ENCODE measurements at places on chromosomes 5 and 9.

GRCh38 chr5:167730121-167730520, 561.3 kb upstream of the WWC1 start:
- DNase-seq = peak; percentile 96

- no peak for DNase-seq
These were observed 103.3 kb downstream of the SVEP1 start for GRCh38 chr9:110476251-110476650.

DNA sequence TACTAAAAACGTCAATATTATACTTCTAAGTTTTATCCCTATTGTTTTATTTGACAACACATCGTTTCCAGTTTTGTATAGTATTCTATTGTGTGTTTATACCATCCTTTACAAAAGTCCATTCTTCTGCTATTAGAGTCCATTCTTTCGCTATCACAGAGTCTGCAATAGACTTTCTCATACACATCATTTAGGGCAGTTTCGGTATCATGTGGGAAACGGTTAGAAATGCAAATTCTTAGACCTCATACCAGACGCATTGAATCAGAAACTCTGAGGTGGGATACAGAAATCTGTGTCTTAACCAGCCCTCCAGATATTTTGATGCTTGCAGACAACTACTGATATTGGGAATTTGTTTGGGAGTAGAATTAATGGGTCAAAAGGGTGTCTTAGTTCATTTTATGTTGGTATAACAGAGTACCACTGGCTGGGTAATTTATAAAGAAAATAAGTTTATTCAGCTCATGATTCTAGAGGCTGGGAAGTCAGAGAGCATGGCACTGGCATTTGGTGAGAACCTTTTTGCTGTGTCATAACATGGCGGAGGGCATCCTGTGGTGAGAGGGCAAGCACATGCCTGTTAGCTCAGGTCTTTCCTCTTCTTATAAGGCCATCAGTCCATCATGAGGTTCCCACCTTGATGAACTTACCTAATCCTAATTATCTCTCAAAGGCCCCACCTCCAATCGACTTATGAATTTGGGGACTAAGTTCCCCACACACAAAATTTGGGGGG, 21.1 kb downstream of the CARTPT start:
- no peak for DNase-seq

GRCh38 chr9:25677301-25678146, 720 bp downstream of the TUSC1 start:
- DNase-seq = peak; percentile 80

DNA sequence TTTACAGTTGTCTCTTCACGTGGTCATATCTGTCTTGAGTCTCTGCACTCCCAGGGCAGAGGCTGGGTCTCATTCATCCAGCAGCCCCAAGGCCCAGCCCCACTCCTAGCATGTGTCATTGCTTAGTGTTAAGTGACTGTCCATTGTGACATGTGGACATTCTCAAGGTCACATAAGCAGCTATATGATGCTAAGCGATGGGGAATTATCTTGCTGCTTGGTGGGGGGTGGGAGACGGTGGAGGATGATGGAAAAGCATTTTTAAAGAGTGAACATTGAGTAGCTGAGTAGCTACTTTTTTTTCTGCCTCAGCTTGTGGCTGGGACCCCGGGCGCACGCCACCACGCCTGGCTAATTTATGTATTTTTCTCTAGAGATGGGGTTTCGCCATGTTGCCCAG, at the start of gene C9orf153:
C9orf153 (minus strand) TSS at position 101 of the 400 bp plus-strand sequence. CDS start 30,054 bp downstream, outside the sequence.
- DNase-seq = no peak

DNA sequence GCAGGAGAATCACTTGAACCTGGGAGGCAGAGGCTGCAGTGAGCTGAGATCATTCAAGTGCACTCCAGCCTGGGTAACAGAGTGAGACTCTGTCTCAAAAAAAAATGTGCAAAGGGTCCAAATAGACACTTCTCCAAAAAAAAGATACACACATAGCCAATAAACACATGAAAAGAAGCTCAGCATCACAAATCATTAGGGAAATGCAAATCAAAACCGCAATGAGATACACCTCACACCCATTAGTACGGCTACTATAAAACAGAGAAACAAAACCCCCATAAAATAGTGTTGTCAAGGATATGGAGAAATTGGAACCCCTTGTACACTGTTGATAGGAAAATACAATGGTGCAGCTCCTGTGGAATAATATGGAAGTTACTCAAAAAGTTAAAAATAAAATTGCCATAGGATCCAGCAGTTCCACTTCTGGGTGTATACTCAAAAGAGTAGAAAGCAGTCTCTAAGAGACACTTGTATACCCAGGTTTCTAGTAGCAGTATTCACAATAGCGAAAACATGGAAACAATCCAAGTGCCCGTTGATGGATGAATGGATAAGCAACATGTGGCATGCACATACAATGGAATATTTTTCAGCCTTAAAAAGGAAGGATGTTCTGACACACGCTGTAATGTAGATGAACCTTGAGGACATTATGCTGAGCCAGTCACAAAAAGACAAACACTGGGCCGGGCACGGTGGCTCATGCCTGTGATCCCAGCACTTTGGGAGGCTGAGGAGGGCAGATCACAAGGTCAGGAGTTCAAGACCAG, 57.2 kb upstream of the PPARGC1B start:
- DNase-seq = no peak
